ENCODE measurements at places on chromosomes 2 and 18.

DNA sequence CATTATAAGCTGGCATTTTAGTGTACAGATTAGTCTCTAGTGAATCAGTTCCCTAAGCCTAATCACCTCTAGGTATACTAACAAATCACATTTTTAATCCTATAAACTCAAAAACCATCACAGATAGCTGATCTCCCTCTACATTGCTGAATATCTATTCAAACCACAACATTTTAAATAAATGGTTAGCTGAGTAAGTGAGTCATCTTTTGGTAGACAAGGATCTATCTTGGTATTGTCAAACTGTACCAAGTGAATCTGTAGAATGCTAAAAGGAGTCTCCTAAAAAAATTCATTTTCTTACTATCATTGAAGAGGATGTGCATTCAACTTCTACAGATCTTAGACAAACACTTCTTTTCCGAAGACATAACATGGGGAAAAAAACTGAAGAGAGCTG lies 40.7 kb downstream of the INO80D start:
- no peak for DNase-seq

DNA sequence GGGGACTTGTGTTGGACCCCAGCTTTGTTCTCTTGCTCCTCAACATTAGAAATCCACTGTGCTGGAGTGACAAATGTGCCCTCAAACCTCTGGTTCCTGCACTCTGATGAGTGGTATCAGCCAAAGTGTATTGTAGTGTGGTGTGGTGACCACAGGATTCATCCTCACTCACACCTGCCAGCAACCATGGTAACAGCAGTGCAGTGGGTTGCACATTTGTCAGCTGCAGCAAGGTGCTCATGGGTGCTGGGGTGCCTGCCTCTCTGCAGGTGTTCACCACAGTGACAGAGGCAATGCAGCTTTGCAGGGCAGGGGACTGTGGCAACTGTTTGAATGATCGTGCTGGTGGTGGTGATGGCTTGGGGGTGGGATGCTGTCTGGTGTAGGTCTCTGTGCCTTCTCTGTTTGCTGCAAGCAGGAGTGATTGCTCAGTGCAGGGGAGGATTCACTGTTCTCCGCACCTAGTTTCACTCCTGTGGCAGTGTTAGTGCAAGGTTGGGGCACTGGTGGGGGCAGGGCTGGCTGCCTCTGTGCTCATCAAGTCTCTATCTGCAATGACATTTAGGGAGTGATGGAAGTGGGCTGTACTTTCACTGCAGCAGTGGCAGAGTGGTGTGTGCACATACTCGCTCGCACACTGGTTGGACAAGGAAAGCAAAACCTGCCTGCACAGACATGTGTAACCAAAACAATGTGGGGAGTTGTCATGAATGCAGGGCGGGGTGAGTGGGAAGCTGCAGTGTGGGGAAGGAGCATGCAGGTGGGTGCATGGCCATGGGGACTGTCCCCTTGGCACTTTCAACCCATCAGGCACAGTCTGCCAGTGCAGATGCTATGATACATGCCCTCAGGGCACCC lies 301.1 kb downstream of the PIK3C3 start:
- no peak for DNase-seq

GRCh38 chr2:206989311-206989710 lies 50.0 kb downstream of the CPO start:
- peak; percentile 10 for DNase-seq

- no peak for DNase-seq
Measured at GRCh38 chr2:6545336-6545735, 320.4 kb downstream of the CMPK2 start.

GRCh38 chr18:5198311-5198710 lies 1.3 kb upstream of the AKAIN1 start:
- no peak for DNase-seq

DNA sequence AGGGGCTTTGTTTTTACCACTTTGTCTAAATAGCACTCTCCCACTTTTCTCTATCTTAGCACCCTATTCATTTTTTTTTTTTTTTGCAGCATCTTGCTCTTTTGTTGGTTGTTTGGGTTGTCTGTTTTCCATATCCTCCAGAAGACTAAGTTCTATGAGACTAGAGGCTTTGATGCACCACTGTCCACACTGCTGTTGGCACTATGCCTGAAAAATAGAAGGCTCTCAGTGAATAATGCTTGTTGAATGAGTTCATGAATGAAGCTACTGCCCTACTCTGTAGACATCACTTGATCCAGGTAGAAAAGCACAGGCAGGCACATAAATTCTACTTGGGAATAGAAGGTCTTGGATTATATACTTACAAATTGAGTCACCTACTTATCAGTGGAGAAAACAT lies 7.3 kb downstream of the IL1A start:
- no peak for DNase-seq

GRCh38 chr2:65388051-65388531 lies 44.3 kb downstream of the SPRED2 start:
- no peak for DNase-seq

- no peak for DNase-seq
Measured at GRCh38 chr2:73043929-73044832, 27.3 kb downstream of the SFXN5 start.

DNA sequence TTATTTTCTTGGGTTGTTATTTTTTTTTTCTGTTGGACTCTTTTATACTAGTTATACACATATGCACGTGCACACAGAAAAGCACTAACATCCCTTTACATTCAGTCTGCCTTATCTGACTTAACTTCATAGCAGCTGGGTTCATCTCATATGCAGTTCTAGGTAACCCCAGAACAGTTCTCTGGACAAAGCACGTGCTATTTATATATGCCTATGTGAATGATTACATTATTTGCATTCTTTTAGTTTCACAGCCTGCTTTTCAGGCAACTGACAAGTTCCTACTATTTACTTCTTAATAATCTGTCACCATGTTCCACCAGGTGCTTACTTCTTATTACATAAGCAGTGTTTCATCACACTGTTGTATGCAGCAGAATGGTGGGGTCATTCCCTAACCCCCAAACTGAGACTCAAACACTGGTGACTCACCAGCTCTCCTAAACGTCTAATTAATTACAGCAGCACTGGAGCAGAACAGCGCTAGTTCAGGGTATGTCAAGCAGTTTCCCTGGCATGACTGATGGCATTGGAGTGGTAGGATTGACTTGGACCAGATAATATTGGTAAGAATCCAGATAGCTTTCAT lies 372.8 kb downstream of the CLIP4 start:
- no peak for DNase-seq

GRCh38 chr2:121617042-121617599 lies 32.1 kb downstream of the CLASP1 start:
- DNase-seq = no peak

DNA sequence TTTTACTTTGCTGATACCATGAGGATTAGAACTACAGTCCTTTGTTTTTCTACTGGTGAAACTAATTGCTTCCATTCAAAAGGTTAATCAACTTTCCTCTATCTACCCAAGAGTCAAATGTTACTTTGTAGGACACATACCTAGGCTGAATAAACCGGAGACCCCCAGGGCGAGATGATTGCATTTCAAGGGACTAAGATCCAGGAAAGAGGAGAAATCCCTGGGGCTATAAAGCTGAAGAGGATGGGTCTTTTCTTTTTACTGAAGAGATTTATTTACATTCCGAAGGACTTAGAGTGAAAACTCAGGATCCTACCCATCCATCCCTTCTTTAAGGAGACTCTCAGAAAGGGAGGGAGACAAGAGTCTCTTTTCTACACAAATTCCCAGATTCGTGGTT lies 331.9 kb downstream of the CDH19 start:
- no peak for DNase-seq

GRCh38 chr18:51438797-51439350 lies 241.4 kb upstream of the MEX3C start:
- no peak for DNase-seq

GRCh38 chr18:44502790-44503189 lies 177.9 kb upstream of the SETBP1 start:
- DNase-seq = no peak

DNA sequence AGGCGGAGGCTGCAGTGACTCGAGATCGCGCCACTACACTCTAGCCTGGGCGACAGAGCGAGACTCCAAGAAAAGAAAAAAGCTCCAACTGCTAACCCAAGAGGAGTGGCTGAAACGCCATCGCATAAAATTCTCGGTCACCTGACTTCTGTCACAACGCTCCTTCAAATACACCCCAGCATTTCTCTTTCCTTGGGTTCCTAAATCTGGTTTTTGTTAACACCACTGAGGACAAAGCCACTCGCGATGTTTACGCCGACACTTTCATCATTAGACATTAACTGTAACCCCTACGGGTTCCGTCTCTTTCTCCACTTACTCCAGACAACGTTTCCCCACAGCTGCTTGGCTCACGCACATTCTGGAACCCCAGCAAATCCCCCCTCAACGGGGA lies 679 bp downstream of the CLK1 start:
- no peak for DNase-seq

GRCh38 chr2:113910110-113910717 lies 20.3 kb downstream of the ACTR3 start:
- no peak for DNase-seq

DNA sequence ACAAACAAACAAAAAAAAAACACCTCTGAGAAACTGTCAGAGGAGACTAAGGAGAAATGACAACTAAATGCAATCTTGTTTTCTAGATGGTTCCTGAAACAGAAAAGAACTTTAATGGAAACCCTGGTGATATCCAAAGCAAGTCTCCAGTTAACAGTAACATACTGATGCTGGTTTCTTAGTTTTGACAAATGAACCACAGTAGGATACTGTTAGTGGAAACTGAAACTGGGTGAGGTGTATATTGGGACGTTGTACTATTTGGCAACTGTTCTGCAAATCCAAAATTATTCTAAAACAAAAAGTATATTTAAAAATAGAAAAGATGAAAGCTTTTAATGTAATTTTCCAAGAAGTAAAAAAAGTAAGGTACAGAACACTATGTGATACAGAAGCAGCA lies 11.4 kb downstream of the SESTD1 start:
- DNase-seq = no peak

DNA sequence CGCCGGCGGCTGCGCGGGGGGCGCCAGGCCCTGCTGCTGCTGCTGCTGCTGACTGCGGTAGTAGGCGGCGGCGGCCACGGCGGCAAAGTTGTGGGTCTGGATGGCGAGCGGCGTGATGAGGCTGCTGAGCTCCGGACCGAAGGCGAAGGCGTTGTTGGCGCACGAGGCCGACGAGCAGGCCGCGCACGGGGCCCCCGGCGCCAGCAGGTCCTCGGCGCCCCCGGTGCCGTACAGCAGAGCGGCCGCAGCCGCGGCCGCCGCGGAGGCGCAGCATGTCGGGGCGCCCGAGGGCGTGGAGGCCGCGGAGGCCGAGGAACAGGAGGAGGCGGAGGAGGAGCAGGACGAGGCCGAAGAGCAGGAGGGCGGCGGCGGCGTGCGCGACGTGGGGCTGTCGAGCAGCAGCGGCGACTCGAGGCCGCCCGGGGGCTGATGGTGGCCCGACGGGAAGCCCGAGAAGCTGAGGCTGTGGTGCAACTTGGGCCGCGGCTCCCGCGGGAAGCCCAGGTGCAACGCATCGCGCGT lies 1.8 kb downstream of the ZFP36L2 start:
- no peak for DNase-seq

GRCh38 chr2:145017149-145017548 lies 497.2 kb upstream of the ZEB2 start:
- no peak for DNase-seq

- DNase-seq = no peak
Measured at GRCh38 chr2:235500761-235501672, 7.2 kb downstream of the AGAP1 start.

DNA sequence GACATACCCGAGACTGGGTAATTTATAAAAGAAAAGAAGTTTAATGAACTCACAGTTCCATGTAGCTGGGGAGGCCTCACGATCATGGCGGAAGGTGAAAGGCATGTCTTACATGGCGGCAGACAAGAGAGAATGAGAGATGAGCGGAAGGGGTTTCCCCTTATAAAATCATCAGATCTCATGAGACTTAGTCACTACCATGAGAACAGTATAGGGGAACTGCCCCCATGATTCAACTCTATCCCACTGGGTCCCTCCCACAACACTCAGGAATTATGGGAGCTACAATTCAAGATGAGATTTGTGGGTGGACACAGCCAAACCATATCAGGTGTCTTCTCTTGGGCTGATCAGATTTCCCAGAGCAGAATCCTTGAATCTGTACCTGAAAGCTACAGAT lies 617.3 kb upstream of the ID2 start:
- no peak for DNase-seq

GRCh38 chr2:221602938-221603337 lies 30.8 kb upstream of the EPHA4 start:
- DNase-seq = no peak

- DNase-seq = no peak
Measured at GRCh38 chr2:126889071-126889470, 9.6 kb upstream of the TEX51 start.

- DNase-seq = peak; percentile 41
Measured at GRCh38 chr2:204533629-204534370, 11.5 kb upstream of the PARD3B start.

- no peak for DNase-seq
Measured at GRCh38 chr2:101311696-101312017, 3.2 kb upstream of the RNF149 start.

DNA sequence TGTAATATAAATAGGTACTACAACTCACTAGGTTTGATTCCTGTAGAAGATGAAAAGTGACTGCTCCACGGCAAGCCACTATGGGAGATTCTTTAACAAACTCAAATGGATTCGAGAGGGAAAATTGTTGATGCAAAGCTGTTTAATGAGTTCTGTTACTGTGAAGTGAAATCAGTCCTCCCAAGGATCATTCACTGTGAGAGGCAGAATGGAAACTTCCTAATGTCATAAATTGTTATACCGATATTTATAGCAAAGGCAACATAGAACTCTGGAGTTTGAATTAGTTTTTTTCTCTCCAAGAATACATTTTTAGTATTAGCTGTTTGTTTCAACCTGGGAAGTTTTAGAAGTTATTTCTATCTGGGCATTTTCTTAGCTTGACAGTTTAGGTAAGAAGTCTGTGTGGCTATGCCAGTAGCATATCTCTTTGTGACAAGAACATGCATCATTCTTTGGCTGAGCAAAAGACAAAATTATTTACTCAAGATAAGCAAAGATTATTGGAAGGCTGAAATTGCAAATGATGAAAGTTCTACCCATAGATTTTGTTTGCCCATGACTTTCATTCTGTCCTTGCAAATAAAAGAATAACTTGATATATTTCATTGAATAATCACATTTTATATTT lies 979.7 kb downstream of the DPP10 start:
- no peak for DNase-seq

- DNase-seq = no peak
Measured at GRCh38 chr2:112339986-112340385, 64.6 kb downstream of the ZC3H6 start.

- no peak for DNase-seq
Measured at GRCh38 chr2:239297142-239298004, 103.4 kb downstream of the HDAC4 start.

Data from NCI-H774 (cell line).